ENCODE measurements at places on chromosomes 2 and 18.

DNA sequence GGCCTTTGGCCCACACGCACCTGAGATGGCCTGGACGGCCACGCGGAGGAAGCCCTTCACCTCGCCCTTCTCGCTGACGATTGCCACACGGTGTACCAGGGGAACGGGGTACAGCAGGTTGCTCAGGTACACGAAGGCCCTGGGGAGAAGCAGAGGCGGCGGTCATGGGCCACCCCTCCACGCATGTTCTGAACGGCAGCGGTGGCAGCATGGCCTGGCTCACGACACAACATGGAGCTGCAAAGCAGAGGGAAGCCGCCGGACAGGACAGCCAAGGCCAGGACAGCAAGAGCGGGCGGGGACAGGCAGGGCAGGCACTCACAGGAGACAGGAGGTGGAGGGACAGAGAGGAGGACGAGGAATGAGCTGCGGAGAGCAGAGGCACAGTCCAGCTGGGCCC lies 58.7 kb downstream of the AQP12A start:
- DNase-seq: no peak

DNA sequence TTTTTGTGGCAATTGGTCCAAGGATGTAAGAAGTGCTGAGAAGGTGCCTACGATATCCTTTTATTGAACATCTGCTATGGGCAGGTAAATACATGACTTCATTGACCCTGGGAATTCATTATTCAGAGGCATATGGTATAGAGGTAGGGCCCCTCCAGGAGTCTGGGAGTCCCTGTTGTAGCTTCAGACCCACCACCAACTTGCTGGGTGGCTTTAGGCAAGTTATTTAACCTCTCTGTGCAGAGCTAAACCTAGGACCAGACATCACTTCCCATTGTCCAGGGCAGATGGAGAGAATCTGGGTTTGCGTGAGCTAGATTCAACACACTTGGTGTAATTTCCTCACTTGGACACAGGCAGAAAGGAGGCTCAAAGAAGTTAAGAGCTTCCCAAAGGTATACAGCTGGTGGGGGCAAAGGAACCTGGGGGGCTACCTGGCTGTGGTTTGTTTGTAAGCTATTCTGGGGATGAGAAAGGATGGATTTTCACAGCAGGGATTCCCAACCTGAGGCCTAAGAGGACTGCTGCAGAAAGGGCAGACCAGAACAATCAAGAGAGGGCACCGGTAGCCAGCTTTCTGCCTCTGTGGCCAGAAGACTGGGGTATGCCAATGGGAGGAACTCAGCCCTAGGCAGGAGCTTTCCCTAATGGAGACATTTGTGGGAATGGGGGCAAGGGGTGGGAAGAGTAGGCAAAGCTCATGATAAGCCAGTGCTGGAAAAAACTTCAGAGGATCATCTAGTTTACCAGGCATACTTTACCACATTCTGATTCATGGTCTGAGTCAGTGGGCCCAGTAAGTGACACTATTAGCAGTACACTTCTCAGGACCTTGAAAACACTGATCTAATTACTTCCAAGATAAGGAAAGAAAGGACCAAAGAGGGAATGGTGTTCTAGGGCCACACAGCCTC lies 102.7 kb upstream of the SMAD2 start:
- DNase-seq: no peak

- no peak for DNase-seq
Observed at GRCh38 chr18:45015788-45016128, 335.1 kb downstream of the SETBP1 start.

GRCh38 chr2:182897137-182897536 lies 30.7 kb upstream of the FRZB start:
- no peak for DNase-seq

DNA sequence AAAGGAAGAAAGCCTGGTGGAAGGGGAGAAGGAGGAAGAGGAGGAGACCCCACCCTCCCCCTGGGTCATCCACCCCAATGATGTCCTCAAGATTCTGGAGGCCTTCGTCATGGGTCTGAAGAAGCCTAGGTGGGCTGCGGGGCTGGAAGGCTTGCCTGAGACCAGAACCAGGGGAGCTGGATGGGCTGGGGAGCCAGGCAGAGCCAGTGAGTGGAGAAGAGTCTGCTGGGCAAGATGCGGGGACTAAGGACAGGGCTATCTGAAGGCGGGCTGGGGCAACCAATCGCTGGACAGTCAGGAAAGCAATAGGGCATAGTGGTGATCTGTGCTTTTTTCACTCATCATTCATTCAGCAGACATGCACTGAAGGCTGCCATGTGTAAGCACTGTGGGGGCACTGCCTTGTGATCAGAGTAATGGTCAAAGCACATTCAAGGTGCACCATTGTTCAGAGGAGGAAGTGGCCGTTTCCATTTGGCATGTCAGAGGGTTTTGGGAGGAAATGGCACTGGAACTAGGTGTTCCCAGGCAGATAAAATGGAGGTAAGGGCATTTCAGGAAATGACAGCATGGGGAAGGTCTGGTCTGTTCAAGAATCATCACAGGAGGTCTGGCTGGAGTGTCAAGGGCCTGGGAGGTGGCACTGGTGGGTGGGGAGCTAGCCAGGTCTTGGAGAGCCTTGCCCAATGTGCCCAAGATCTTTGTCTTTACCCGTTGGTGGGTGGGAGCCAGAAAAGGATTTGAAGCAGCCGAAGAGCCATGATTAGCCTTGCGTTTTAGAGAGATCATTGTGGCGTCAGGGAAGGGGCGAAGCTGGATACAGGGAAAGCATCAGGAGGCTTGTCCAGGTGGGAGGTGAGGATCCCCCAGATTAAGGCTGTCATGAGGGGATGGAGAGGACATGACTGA lies 24.2 kb downstream of the OTOF start:
- no peak for DNase-seq
